CD4-positive, alpha-beta T cell treated with Interleukin-15 for 4 hours (primary cell): ENCODE measurements at places on chromosomes 2 and 18.

- no peak for DNase-seq
These were observed 103.2 kb downstream of the CTIF start for GRCh38 chr18:48641981-48642380.

DNA sequence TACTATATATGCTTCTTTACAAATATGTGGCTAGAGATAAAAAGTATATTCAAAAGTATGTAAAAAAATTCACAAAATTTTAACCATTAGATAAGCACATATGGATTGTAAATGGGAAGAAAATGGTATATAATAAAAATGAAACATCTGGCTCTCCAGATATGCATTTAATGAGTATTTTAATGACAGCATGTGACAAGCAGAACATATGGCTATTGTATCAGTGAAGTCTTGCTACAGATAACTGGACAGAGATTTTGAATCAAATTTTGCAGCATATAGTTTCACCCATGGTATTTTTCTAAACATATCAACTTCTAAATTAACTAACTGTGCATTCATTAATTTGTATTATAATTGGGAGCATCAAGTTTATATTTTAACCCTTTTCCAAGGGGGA is 5.0 kb upstream of the ABCA12 start:
- DNase-seq, result no peak

GRCh38 chr2:68388358-68388757 is 23.3 kb downstream of the PLEK start:
- DNase-seq, result no peak

GRCh38 chr2:20382965-20383810 is 32.5 kb upstream of the PUM2 start:
- DNase-seq, result no peak

DNA sequence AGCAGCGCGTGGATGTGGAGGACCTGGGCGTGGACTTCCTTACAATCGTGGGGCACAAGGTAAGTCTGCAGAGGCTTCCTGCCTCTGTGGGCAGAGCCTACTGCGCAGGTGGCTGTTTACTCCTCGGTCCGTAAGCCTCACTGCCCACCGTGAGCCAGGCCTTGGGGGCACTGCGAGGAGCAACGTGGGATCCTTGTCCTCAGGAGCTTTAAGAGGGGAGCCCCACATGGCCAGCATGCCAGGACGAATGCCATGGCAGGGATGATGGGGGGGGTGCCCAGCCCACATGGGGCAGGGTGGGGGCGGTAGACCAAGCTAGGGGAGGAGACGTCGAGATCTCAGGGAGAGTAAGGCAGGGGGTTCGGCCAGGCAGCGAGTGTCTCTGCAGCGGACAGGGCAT is 18.0 kb upstream of the ESPNL start:
- DNase-seq, result no peak

GRCh38 chr18:59593291-59593717 is 103.9 kb downstream of the CCBE1 start:
- DNase-seq, result no peak

DNA sequence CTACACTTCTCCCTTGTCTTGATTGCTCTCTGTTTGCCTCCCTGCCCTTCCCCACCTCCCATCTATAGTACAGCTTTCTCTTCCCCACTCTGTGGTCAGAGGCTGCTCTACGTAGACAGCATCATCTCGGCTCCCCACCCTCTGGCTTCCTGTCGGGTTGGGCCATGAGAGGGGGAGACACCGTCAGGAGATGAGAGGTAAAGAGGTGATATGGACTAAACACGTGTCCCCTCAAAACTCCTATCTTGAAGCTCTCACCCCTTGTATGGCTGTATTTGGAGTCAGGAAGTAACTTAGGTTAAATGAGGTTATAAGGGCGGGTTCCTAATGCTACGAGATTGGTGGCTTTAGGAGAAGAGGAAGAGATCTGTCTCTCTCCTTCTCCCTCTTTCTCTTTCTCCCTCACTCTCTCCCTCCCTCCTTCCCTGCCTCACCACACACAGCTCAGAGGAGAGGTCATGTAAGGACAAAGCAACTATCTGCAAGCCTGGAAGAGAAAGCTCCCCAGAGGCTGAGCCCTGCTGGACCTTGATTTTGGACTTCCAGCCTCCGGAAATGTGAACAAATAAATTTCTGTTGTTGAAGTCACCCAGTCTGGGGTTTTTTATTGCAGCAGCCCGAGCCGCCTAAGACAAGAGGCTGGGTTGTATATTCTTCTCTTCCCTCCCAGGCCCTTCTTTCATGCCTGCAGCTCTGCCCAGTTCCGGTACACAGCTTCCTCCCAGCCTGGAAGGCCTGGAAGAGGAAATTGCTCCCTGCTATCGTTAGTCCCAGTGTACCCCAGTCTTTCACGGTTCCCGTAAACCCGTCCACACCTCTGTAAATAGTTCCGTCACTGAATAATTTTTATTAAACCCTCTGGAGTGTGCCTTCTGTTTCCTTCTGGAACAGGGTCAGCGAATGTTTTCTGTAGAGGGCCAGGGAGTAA is 138.0 kb downstream of the AKAIN1 start:
- peak; percentile 10 for DNase-seq

DNA sequence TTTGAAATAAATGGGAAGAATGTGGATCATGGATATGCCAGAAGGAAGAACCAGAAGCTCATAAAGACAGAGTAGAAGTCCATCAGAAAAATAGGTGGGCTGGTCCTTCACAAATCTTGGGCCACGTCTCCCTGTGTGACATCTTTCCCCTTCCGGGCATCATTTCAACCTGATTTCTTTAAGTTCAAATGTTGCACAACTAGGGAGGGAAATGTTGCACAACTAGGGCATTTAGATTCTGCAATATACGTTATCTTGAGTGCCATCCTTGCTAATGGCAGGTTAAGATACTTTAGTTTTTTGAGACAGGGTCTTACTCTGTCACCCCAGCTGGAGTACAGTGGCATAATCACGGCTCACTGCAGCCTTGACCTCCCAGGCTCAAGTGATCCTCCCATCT is 129.6 kb downstream of the CERS6 start:
- DNase-seq, result no peak

DNA sequence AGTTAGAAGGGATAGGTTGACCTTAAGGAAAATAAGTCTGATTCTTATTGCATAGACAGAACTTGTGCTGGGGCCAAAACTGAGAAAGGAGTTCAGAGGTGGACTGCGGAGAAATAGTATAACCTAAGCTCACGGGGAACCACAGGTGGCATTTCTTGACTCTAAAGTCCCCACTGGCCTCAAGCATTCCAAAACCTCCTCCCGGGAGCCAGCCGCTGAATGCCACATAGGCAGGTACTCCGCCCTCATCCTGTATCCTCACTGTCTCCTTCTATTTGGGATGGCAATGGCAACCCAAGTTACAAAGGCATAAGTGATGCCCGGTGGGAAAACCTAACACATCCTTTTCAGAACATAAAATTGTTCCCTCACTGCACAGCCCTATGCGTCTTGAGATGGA is 173.0 kb downstream of the SP3 start:
- DNase-seq, result no peak

DNA sequence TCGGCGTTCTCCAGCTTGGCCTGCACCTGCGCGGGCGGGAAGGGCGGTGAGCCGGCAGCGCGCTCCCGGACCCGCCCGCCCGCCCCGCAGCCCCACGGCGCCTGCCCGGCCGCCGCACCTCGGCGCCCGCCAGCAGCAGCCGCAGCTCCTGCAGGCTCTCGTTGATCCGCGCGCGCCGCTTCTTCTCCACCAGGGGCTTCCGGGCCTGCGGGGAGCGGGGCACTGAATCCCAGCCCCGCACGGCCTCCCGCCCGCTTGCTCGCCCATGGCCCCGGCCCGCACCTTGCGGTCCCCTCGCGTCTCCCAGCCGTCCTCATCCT is 335 bp downstream of the HES6 start:
- DNase-seq, result no peak

- DNase-seq, result no peak
These were observed 315.6 kb downstream of the SETBP1 start for GRCh38 chr18:44996261-44996660.

GRCh38 chr2:70888923-70889715 is 46.6 kb upstream of the ATP6V1B1 start:
- DNase-seq, result no peak

DNA sequence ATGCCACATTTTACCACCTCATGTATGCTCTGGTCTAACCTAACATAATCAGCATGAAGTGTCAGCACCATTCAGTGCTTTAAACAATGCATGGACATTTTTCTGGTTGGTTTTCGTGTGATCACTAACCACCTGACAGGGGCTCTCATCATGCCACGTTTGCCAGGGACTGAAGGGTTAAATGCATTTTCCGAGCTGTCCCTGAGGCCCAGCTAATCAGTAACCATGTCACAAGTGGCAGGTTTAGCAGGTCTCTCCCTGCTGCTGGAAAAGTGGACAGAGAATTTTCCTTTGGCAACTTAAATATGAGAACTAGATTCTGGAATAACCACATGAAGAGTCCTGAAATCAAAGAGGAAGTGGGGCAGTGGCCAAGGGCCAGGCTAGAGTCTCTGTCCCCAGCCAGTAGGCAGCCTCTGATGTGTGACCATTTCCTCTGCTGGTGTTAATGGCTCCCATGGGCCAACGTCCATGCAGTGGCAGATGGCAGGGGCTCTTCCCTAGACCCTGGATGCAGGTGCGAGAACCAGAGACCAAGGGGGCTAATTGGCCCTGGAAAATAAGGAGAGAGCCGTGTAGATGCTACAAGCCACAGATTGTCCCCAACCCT is 69.5 kb downstream of the TPGS2 start:
- DNase-seq, result no peak

DNA sequence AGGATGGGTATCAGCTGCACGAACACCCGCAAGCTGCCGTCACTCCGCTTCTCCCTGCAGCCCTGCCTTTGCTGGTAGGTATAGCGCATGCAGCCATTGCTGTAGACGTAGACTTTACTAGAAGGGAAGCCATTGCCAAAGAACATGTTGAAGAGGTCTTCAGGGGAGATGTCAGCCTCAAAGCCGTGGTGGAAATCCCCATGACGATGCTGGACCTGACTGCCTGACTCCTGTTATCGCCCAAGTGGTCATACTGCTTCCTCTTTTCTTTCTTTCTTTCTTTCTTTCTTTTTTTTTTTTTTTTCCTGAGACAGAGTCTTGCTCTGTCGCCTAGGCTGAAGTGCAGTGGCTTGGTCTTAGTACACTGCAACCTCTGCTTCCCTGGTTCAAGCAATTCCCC is 68.7 kb upstream of the SPRED2 start:
- no peak for DNase-seq

- no peak for DNase-seq
These were observed 341.3 kb downstream of the MYCN start for GRCh38 chr2:16281451-16282335.

- DNase-seq, result no peak
These were observed 249.6 kb upstream of the TMEFF2 start for GRCh38 chr2:192444286-192444838.

DNA sequence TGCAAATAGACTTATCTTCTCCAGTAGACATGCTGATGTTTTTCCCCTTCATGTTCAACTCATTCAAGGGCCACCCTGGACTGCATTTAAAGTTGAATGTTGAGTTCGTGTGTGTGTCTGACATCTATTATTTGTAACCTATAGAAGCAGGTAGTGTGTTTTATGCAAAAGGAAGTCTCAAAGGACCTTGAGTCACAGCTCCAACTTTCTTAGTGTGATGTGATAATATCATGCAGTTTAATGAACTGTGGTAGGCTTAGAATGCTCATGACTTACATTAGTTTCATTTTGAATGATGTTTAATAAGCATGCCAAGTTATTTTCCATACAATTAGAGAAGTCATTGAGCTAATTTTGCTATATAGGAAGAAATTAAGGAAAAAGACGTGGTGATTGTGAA is 67.9 kb downstream of the CERS6 start:
- no peak for DNase-seq

- DNase-seq, result no peak
These were observed 302.7 kb upstream of the TNP1 start for GRCh38 chr2:217162533-217162932.
